ENCODE measurements at places on chromosomes 1 and 21. TPM values are rescaled to one million over a fixed set of nuclear protein-coding genes. Genes with fewer than 3 reads are reported as not detected.

Gene DYNLT5
- total RNA-seq = 0.37 TPM

Gene S100A11
- total RNA-seq = 500 TPM

Gene TMEM63A
- total RNA-seq = 121 TPM

Gene CAMK1G
- 2.7 TPM for total RNA-seq

Gene OLIG2
- not detected for total RNA-seq

Gene LCE3D
- total RNA-seq = not detected

DNA sequence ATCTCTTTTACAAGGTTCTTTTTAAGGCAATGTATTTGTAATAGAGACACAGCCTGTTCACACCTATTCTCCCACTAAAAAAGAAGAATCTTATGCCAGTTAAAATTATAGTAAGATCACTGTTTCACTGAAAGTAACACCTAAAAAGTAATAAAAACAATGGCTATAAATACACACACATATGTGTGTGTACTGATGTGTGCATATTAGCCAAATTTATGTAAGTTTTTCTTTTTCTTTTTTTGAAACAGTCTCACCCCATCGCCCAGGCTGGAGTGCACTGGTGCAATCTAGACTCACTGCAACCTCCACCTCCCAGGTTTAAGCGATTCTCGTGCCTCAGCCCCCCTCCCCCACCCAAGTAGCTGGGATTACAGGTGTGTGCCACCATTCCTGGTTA is 56.8 kb upstream of the SLC30A10 start:
- H3K4me3 ChIP-seq = no peak overlapping the region
- no peak overlapping the region for H3K27ac ChIP-seq
- H3K4me1 ChIP-seq = no peaks in the 10 kb centered on the region
- no peaks in the 10 kb centered on the region for H3K36me3 ChIP-seq
- H3K27me3 ChIP-seq = no peaks in the 10 kb centered on the region

GRCh38 chr1:226643611-226644540 is 95.2 kb downstream of the ITPKB start:
- peaks cover 65% of the 10 kb centered on the region for H3K4me1 ChIP-seq
- H3K27me3 ChIP-seq = no peaks in the 10 kb centered on the region
- peak; percentile 91 for DNase-seq
- no peak overlapping the region for H3K4me3 ChIP-seq
- peaks cover 84% of the 10 kb centered on the region for H3K36me3 ChIP-seq
- H3K27ac ChIP-seq = peak overlapping the region; percentile 38

- peaks cover 8% of the 10 kb centered on the region for H3K36me3 ChIP-seq
- H3K4me1 ChIP-seq = peaks cover 93% of the 10 kb centered on the region
- no peak for DNase-seq
- H3K27me3 ChIP-seq = no peaks in the 10 kb centered on the region
- peak overlapping the region; percentile 90 for H3K27ac ChIP-seq
Measured at GRCh38 chr1:111474521-111474920, 737 bp downstream of the C1orf162 start.

DNA sequence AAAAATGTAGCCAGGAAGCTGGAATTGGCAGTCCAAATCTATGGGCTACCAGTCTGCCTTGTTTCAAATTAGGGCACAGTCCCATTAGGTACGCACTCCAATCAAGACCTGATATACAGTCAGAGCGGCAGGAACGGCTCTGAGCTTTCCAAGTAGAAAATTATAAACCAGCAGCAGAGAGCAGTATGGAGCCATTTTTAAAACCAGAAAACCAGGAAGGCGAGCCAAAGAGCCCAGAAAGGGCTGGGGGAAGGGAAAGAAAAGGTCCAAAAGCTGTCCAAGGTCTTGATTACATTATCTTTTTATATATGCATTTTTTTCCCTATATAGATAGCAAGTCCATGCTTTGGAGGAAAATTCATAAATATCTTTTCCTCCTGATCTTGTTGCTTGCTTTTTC is 719.0 kb downstream of the RWDD3 start:
- H3K4me1 ChIP-seq = no peaks in the 10 kb centered on the region
- DNase-seq = no peak
- no peaks in the 10 kb centered on the region for H3K36me3 ChIP-seq
- H3K4me3 ChIP-seq = no peak overlapping the region
- no peaks in the 10 kb centered on the region for H3K27me3 ChIP-seq

GRCh38 chr1:100862591-100862990 is 32.1 kb downstream of the EXTL2 start:
- peaks cover 7% of the 10 kb centered on the region for H3K4me1 ChIP-seq
- H3K4me3 ChIP-seq = no peak overlapping the region
- H3K36me3 ChIP-seq = no peaks in the 10 kb centered on the region
- H3K27me3 ChIP-seq = no peaks in the 10 kb centered on the region

DNA sequence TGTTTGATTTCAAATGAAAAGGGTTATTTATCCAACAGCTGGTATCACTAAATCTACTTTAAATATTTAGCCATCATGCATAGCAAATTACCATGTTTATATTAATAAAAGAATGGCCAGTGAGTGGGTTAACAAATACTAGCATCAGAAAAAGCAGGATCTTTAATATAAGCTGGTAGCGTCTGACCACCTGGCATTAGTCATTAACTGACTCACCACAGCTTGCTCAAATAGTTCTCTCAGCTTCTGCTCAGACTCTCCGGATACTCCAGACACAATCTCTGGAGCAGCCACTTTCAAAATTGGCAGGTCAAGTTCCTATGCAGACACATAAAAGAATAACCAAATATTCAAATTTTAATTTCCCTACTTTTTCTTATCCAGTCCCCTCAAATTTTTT is 29.6 kb downstream of the NVL start:
- no peaks in the 10 kb centered on the region for H3K4me1 ChIP-seq
- no peak overlapping the region for H3K4me3 ChIP-seq
- no peak overlapping the region for H3K27ac ChIP-seq
- H3K36me3 ChIP-seq = peaks cover 97% of the 10 kb centered on the region

DNA sequence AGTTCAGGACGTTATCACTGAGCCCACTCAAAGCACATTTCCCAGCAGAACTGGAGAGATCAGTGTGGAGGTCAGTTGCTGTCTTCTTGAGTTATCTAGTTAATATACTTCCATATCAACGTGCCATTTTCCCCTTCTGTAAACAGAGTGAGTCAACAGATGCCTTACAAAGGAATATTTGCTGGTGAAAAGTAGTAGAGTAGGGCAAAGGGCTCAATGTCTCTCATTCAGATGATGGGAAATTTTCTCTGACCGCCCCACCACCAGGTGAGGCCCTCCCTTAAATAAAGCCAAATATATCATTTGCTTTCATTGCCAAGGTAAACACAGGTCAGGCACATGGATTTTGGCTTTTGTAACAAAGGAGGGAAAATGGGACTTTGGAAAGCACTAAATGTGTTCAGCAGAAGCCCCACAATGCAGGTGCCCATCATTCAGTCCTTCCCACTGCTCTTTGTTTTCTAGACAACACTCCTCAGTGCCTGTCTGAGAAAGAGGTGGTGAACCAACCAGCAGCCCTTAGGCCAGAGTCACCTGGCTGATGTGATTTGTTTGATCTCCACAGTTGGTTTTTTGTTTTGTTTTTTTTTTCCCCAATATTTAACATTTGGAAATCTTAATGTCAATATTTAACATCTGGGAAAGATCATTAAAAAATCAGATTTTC is 40.5 kb upstream of the SAMD13 start:
- H3K36me3 ChIP-seq = no peaks in the 10 kb centered on the region
- no peak for DNase-seq
- H3K27me3 ChIP-seq = no peaks in the 10 kb centered on the region
- no peaks in the 10 kb centered on the region for H3K4me1 ChIP-seq
- no peak overlapping the region for H3K4me3 ChIP-seq

GRCh38 chr1:50420689-50421365 is 2.4 kb downstream of the DMRTA2 start:
- H3K27ac ChIP-seq = no peak overlapping the region
- peak overlapping the region; percentile 54 for H3K4me3 ChIP-seq
- DNase-seq = no peak
- peaks cover 99% of the 10 kb centered on the region for H3K4me1 ChIP-seq

- no peak overlapping the region for H3K4me3 ChIP-seq
- H3K27ac ChIP-seq = no peak overlapping the region
- peaks cover 5% of the 10 kb centered on the region for H3K27me3 ChIP-seq
- no peaks in the 10 kb centered on the region for H3K36me3 ChIP-seq
Measured at GRCh38 chr1:43536864-43537358, 6.2 kb downstream of the PTPRF start.

DNA sequence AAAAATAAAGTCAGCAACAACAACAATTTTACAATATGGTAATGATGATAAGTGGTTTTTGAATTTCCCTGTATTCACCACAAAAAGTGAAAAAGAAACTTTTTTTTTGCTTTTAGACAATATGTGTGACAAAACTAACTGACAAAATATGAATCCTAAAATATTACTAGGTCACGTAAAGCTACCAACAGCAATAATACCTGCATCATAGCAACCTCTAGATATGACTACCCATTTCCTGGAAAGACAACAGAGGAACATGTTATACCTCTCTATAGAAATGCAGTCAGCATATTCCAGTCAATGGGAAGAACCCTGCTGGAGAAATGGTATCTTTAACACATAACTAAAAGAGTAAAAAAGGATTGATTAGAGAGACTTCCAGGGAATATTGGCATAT is 73.7 kb downstream of the PDE4B start:
- H3K4me3 ChIP-seq = no peak overlapping the region
- no peak overlapping the region for H3K27ac ChIP-seq
- H3K27me3 ChIP-seq = peaks cover 3% of the 10 kb centered on the region
- no peaks in the 10 kb centered on the region for H3K36me3 ChIP-seq

GRCh38 chr1:45718289-45718688 is 30.3 kb downstream of the TMEM69 start:
- H3K36me3 ChIP-seq = no peaks in the 10 kb centered on the region
- no peak overlapping the region for H3K4me3 ChIP-seq
- DNase-seq = no peak
- no peaks in the 10 kb centered on the region for H3K4me1 ChIP-seq

- no peak for DNase-seq
- H3K4me1 ChIP-seq = no peaks in the 10 kb centered on the region
- no peaks in the 10 kb centered on the region for H3K36me3 ChIP-seq
- no peak overlapping the region for H3K27ac ChIP-seq
- no peaks in the 10 kb centered on the region for H3K27me3 ChIP-seq
Measured at GRCh38 chr1:18007391-18008041, 100.1 kb upstream of the IGSF21 start.

GRCh38 chr1:245742896-245743295 is 588.1 kb downstream of the KIF26B start:
- H3K27ac ChIP-seq = no peak overlapping the region
- no peaks in the 10 kb centered on the region for H3K36me3 ChIP-seq
- no peak for DNase-seq
- no peaks in the 10 kb centered on the region for H3K4me1 ChIP-seq
- H3K4me3 ChIP-seq = no peak overlapping the region

- no peak for DNase-seq
- no peak overlapping the region for H3K4me3 ChIP-seq
- H3K27ac ChIP-seq = no peak overlapping the region
- H3K27me3 ChIP-seq = peaks cover 30% of the 10 kb centered on the region
- H3K4me1 ChIP-seq = no peaks in the 10 kb centered on the region
Measured at GRCh38 chr1:2837823-2838222, 36.3 kb upstream of the TTC34 start.

Measured in spleen (tissue), 13 donors.